DMS79 (cell line): ENCODE measurements at places on chromosomes 3 and 15.
A peak's percentile ranks its signal among the peaks of the same experiment; 100 is the strongest.

DNA sequence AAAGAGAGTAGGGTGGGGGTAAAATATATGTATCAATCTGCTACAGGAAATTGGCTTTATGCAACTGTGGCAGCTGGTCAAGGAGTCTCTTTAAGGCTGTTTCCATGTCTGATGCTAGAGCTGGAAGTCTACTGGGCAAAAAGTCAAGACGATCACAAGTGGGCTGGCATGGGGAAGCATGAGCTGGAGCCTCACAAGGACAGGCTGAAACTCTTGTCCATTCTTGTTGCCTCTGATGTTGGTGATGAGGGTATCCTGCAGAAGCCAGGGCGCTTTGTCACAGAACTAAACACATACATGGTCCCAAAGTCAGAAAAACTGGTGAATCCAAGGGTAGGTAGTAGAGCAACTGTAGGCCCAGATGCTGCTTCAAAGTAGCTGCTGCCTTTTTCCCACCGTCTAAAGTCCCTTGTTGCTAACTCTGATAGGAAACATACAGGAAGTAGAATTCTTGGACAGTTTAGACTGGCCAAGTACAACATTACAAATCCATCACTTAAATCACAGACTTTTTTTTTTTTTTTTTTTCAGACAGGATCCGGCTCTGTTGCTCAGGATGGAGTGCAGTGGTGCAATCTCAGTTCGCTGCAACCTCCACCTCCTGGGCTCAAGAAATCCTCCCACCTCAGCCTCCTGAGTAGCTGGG is 54.2 kb downstream of the RPL39L start:
- no peak for DNase-seq

- DNase-seq, result no peak
Observed at GRCh38 chr3:194945508-194945907, 259.8 kb downstream of the FAM43A start.

DNA sequence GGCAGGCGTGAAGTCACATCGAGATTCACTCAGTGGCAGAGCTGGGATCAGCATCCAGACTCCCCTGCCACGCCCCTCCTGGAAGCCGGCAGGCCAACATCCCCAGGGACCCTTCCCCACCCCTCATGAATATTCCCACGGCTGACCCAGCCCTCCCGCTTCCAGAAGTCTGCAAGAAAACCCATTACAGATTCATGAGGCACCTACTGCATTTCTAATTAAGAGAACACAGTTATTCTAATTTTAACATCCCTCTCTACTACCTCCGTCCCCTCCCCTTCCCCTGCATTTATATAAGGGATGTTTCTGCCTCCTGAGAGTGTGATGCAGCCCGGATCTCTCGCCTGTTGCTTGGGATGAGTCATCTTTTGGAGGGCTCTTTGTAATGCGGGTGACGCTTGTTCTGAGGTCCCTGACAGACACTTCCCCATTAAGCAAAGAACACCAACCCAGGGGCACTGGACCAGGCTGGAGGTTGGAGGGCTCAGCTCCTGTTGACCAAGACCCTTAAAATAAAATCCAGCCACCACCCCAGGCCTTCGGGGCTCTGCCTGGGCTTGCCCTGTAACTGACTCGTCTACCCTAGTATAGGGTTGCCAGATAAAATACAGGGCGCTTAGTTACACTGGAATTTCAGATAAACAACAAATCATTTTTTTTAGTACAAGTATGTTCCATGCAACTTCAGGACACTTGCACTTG is 118.7 kb downstream of the NUP210 start:
- peak; percentile 19 for DNase-seq

- no peak for DNase-seq
Observed at GRCh38 chr3:59774000-59774399, 724.2 kb upstream of the CFAP20DC start.

GRCh38 chr3:194130807-194131589 is 5.0 kb upstream of the HES1 start:
- DNase-seq, result peak; percentile 99

DNA sequence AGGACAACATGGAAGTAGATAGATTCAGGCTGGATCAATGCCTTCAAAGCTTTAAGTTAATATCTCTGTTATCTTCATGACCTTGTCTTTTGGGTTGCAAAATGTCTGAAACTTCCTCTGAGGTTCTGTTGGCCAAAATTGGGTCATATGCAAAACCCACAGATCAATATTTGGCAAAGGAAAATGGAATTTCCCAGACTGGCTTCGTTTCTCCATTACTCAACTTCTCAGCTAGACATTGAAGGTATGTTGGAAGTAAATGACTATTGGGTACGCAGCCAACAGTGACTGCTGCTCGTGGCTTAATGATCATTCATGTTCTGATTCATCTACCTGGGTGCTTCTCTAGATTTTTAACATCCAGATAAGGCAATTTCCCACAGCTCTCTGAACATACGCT is 675.4 kb upstream of the SGO1 start:
- DNase-seq, result no peak

- peak; percentile 1 for DNase-seq
Observed at GRCh38 chr3:2477620-2478019, 379.0 kb downstream of the CNTN4 start.

DNA sequence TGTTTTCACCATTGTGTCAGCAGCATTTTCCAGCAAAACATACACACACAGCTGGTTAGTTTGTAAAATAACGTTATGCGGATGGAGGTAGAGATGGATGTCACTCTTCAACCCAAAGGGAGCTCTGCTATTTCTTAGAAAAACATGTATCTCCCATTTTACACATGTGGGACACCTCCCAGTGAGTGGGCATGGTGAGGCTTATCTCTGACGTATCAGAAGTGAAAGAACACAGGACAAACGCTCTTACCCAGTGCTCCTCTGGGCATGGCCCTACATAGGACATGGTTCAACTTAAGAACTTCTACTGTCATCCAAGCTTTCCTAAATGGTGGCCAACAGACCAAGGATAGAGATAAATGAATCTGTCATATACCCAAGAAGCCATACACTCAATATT is 2.1 kb downstream of the FAM240A start:
- DNase-seq, result no peak

DNA sequence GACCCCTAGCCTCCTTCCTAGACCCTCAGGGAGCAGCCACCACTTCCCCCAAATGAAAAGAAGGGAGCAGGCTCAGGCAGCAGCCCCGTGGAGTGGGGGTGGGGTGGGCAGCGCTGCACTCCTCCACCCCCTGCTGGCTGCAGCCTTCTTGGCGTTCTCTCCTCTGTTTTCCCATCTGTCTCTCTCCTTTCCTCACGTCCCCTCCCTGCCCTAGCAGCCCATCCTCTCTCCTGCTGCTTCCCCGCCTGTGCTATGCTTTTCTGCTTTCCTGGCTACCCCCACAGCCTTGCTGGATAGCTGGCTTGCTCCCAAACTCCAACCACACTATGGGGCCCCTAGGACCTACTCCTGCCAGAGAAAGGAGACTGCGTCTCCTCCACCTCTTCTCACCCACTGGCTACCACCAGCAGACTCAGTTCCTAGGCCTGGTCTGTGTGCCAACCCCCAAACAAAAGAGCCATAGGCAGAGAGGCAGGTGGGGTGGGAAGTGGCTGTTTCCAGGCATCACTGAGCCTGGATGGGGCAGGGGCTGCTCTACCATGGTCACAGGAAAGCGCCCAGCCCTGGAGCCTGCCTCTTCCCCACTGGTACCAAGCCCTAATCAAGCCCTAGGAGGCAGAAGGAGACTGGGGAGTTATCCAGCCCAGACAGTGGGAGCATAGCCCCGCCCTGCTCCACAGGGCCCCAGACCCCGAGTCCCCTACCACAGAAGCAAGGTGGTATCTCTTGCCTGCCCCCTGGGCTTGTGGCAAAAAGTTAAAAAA is 3.4 kb upstream of the DISP2 start:
- DNase-seq, result no peak

GRCh38 chr3:189171707-189172106 is at the start of gene TPRG1:
Gene TPRG1, plus strand, starts transcription at chr3:189171971. Its CDS starts 35,414 bp downstream, at chr3:189207385.
- no peak for DNase-seq

GRCh38 chr15:71252044-71252739 is 136.9 kb downstream of the THSD4 start:
- no peak for DNase-seq

GRCh38 chr3:8112587-8112986 is 389.0 kb upstream of the LMCD1 start:
- no peak for DNase-seq
